ENCODE measurements at places on chromosomes 1 and 21.

GRCh38 chr1:29991025-29991424 lies 732.4 kb downstream of the MATN1 start:
- no peak for DNase-seq

- DNase-seq, result no peak
These were observed 19.5 kb upstream of the SH2D2A start for GRCh38 chr1:156836041-156836654.

GRCh38 chr1:226568975-226569741 lies 20.6 kb downstream of the STUM start:
- DNase-seq, result no peak

GRCh38 chr1:32960819-32961355 lies 3.7 kb downstream of the RNF19B start:
- DNase-seq, result no peak

DNA sequence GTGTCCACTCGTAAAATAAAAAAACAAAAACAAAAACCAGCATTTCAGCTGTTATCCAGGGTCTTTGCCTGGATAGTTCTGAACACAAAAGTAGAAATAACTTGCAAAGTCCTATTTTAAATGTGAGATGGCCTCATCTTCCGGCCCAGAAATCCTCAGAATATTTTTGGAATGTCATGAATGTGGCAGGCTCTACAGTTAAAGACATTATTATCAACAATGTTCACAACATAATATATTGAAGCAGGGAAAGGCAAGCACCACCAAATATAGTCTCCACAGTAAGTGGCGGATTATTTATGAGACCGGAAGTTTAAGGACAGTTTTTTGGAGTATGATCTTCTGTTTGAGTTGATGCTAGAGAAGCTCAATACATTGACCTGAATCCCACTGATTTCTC lies 1.2 kb upstream of the C1orf198 start:
- no peak for DNase-seq

- DNase-seq, result no peak
These were observed 182.0 kb upstream of the C1orf87 start for GRCh38 chr1:60255565-60255964.

DNA sequence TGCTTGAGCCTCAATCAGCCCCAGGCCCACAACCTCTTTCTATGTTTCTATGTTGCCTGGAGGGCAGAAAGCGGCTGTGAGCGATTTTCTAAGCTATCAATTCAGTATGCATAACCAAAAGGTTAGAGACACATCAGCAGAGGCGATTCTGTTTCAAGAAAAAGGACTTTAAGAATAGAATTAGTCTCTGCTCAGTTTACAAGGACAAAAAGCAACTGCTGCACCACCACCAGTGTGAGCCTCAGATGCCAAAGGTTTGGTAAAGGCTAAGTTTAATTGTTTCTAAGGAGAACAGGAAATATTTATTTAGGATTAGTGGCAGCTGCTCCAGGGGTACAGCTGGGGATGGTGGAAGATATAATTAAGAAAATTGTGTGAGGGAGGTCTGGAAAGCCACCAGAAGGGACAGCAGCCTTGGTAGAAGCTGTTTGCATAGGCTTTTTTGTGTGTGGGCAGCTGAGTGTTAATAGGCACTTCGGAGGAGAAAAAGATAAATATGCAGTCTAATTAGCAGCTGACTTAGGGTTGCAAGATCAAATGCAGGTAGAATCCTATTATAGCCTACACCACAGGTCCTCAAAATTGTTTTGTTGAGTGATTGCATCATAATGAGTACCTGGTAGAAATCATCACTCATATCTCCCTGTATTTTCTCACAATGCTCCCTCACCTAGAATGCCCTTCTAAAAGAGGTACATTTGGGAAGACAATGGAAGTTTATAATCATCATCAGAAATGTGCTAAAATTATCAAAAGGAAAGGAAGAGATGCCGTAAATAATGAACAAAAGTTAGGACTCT lies 35.8 kb downstream of the ZC3H11B start:
- DNase-seq, result no peak

- DNase-seq, result peak; percentile 63
These were observed 22.1 kb downstream of the ARHGEF10L start for GRCh38 chr1:17561561-17561985.

GRCh38 chr1:6424000-6424565 lies 493 bp upstream of the ESPN start:
- DNase-seq, result no peak

GRCh38 chr1:71986160-71986559 lies 296.2 kb downstream of the NEGR1 start:
- DNase-seq, result no peak

DNA sequence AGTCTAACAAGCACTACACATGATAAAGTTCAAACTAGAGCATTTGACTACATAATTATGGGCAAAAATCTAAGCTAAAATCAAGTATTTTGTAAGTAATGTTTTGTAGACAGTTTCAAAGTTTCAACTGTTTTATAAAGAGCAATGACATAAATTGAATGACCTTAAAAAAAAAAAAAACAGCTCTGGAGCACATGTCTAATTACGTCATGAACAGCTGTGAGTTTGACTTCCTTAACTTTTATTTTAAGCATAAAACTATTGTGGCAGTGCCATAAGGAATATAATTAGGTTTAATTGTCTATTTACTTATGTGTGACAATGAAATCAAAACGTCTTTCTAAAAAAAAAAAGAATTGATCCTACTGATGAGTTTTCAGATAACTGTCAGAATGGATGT lies 272.5 kb upstream of the LRRC7 start:
- DNase-seq, result no peak

- no peak for DNase-seq
These were observed 2.8 kb upstream of the SERINC2 start for GRCh38 chr1:31409946-31410858.

DNA sequence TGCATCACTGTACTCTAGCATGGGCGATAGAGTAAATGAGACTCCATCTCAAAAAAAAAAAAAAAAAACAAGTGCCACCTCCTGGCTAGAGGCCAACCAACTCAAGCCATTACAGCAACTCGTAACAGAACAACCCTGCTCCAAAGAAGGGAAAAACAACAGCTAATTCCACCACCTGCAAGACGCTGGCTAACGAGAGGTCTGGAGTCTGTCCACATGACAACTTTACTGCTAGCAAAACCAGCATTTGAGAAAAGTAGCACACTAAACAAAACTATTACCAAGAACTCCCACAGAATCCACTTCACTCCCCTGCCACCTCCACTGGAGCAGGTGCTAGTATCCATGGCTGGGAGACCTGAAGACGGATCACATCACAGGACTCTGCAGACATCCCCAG lies 24.1 kb upstream of the EGLN1 start:
- DNase-seq, result no peak

GRCh38 chr1:20538760-20539551 lies 13.4 kb upstream of the FAM43B start:
- no peak for DNase-seq
